T-helper 17 cell (primary cell): ENCODE measurements at places on chromosomes 11 and 22.

DNA sequence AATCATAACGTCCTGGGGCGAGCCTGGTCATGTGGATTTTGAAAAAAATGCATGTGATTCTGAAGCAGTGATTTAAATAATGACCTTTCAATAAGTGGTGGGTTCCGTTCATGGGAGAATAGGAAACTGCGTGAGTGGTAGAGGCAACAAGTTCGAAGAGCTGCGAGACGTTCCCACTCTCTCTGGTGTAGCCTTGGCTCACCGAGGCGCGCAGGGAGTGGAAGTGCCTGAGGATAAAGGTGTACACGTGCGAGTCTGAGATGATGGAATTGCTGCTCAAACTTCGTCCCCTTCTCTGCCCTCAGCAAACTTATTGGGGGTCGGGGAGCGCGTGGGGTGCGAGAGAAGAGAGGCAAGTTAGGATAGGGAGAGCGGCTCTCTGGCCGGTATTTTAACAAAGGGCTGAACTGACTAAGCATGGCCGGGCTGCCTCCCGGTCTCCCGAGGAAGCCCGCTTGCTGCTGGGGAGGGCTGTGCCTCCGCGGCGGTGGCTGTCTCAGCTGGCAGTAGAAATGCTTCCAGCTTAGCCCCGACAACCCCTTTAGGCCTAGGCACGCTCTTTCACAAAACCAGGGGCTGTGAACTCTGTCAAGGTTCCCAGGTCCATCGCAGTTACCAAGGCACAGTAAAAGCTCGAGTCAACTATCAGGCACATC, 875 bp upstream of the STT3A start:
- peak; percentile 21 for DNase-seq

DNA sequence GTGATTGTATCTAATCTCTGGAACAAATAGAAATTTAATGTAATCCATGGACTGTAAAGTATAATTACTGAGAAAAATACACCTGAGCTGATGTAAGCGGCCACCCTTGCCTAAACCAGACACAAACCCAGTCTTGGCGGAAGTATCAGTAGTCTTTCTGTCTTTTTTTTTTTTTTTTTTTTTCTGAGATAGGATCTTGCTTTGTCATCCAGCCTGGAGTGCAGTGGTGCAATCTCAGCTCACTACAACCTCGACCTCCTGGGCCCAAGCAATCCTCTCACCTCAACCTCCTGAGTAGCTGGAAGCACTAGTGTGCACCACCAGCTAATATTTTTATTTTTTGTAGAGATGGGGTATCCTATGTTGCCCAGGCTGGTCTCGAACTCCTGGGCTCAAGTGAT, 5.5 kb upstream of the CXCR5 start:
- no peak for DNase-seq

- DNase-seq, result no peak
Measured at GRCh38 chr22:47291565-47292495, 529.4 kb downstream of the TBC1D22A start.

DNA sequence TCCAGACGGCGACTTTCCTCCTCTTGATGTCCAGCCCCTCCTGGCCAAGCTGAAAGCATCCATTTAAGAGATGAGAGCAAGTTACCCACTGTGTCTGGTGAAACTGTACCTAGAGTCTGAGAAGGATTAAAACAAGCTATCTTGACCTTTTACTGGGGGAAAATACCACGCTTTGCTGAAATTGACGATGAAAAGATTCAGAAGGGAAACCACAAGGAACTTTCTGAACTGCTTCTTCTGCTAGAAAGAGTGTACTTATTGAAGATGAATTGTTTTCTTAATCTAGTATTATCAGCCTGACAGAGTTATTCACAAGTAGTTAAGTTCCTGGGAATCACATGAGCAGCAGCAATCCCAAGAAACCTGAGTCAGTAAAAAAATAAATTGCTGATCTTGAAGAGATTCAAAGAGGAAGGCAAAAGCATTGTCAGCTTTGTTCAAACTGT, 13.1 kb upstream of the MS4A6A start:
- no peak for DNase-seq

GRCh38 chr11:78429660-78430059, 12.0 kb upstream of the GAB2 start:
- no peak for DNase-seq

DNA sequence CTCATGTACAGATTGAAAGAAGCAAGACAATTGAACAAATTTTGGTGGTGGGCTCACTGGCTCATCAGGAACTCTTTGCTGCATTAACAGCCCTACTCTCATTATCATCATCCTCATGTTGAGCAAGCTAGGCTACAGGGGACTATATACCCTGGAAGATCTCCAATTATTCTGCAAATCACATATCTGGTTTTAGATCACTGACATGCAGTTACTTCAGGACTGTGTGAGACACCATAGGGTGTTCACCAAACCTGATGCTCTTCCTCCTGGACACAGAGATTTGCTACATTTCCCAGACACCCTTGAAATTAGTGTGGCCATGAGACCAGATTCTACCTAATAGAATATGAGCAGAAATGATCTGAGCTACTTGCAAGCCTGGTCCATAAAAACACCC, 23.0 kb upstream of the ME3 start:
- DNase-seq, result no peak

DNA sequence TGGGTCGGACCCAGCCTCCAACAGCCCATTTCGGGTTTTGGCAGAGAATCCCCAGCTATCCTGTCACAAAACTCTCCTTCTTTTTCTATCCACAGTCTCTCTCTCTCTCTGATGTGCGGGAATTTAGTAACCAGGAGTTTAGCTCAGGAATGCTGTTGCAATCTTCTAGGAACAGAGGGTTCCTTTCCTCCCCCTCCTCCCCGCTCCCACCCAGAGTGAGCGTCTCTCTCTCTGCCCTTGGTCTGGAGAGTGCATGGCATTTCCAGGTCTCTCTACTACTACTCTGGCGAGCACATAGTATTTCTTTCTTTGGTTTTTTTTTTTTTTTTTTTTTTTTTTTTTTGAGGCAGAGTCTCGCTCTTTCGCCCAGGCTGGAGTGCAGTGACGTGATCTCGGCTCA, 17.7 kb downstream of the APIP start:
- DNase-seq, result no peak
